ENCODE measurements at places on chromosomes 3 and 15.

DNA sequence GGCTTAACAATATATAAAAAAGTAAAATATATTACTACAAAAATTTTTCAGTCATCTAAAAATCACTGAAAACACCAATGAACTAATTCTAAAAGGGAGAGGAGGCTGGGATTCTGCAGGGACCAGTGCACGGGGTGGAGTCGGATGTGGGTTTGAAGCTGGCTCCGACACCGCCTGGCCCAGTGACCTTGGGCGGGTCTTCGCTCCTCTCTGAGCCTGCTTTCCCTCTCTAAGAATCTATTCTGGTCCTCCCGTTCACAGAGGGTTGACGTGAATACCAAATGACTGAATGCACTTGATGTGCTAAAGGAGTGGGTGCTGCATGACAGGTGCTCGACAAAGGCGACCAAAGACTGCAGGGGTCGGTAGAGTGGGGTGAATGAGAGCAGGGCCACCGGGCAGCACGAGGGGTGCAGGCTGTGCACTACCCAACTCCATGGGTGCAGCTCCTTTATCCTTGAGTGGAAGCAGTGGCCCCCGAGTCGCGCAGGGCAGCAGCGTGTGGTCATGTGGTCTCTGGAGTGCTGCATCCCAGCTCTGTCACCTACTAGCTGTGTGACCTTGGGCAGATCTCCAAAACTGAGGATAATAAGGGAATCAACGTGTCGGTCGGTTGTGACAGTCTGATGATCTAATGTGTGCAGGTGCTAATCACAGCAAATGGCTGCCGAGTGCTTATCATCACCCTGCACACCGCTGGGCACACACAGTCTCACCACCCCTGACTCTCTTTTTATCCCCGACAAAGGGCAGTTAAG is 8.6 kb upstream of the IQSEC1 start:
- DNase-seq, result no peak

GRCh38 chr3:150150633-150151032 is 179.9 kb upstream of the PFN2 start:
- no peak for DNase-seq

- no peak for DNase-seq
Observed at GRCh38 chr3:181568693-181569092, 143.0 kb upstream of the SOX2 start.

GRCh38 chr15:43769584-43770228 is 7.1 kb downstream of the ELL3 start:
- peak; percentile 69 for DNase-seq

GRCh38 chr3:105867712-105868430 is 941 bp downstream of the CBLB start:
- DNase-seq, result no peak

DNA sequence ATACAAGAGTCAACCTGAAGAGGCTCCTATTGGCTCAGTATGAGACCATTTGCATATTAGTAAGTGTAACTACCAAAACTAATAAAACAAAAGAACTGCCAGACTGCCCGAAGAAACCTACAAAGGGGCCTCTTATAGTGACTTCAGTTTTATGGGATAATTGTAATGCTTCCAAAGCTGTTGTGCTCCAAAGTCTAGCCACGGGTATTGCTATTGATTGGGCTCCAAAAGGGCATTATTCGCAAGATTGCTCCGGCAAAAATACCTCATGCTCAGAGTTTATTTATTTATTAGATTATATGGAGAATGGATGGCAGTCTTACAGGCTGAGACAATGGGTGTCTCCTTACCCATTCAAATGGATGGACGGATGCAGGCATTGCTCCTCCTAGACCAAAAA is 11.4 kb downstream of the RPL22L1 start:
- no peak for DNase-seq

DNA sequence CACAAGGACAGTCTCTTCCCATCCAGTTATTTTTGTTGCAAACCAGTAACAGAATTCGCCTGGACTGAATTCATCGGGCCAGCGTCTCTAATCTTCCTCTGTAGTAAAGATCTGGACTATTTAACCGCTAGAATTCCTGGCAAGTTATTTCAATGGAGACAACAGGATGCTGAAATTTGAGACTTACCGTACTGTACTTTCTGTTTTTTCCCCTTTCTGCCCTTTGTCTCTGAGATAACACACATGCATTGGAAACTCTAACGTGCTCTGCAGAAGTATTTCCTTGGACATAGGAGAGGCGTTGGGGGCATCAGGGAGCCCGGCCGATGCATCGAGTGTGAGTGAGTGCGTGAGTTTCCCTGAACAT is 61.5 kb downstream of the ASB7 start:
- DNase-seq, result no peak

GRCh38 chr15:42591238-42591934 is 16.0 kb downstream of the STARD9 start:
- no peak for DNase-seq

DNA sequence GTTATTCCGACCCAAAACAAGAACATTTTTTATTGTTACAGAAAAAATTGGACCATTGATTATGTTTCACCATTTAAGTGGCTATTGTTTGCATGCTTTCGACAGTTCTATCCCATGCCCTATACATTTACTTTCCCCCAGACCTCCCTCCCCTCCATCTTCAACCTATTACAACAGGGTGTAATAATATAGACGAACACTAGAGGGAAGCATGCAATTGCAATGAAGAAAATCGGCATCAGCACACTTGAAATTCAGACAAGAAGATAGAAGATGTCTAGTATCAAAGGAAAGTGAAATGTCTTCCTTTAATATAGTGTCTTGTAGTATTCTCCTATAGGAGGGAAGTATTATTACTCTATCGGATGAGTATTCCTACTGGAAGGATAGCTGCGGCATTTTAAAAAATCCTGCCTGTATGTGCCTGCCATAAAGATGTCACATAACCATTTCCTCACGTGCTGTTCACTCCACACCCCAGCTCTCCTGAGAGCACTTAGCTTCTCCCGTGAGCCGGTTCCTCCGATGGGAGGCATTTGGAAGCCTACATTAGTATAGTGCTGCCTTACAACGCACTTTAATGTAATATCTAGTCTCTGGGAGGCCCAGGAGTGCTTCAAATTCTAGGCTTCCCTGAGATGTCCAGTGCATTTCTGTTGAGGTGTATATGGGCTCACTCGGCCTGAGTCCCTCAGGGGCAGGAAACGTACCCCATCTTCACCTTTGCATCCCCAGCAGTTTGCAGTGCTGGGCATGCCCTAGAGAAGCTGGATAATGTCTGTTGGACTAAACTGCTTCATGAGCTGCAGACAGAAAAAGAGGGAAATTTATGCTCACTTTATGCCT is 17.8 kb upstream of the ERICH6 start:
- DNase-seq, result peak; percentile 77

DNA sequence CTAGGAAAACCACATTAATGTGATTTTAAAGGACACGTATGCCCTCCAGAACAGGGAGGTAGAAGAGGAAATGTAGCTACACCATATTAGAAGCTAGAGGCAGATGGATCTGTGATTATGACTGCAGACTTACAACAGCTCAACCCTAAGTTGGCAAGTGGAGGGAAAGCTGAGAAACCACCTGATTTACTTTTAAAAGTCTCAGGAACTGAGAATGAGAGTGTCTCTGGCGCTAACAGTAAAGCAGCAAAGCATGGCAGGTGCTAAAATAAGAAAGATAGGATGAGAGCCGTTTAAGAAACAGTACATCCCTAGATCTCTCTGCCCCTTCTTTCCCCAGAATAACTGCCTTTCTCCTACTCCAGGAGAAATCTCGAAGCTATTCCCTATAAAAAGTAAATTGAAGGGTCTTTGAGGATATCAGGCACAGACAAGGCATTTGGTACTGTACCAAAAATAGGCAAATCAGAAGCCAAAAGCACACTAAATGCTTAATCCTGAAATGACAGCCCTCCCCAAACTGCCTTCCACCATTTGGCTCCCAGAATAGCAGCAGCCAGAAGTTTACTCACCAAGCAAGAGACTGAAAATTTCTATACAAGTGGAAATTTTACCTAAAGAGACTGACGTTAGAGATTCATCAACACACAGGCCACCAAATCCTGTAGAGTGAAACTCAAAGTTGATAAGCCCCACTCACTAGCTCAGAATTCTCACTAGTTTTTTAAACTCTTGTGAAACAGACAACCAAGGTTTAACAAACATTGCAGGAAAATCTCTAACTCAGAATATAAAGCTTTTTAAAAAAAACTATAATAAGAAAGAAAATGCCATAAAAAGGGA is 34.3 kb upstream of the PARP14 start:
- DNase-seq, result no peak

DNA sequence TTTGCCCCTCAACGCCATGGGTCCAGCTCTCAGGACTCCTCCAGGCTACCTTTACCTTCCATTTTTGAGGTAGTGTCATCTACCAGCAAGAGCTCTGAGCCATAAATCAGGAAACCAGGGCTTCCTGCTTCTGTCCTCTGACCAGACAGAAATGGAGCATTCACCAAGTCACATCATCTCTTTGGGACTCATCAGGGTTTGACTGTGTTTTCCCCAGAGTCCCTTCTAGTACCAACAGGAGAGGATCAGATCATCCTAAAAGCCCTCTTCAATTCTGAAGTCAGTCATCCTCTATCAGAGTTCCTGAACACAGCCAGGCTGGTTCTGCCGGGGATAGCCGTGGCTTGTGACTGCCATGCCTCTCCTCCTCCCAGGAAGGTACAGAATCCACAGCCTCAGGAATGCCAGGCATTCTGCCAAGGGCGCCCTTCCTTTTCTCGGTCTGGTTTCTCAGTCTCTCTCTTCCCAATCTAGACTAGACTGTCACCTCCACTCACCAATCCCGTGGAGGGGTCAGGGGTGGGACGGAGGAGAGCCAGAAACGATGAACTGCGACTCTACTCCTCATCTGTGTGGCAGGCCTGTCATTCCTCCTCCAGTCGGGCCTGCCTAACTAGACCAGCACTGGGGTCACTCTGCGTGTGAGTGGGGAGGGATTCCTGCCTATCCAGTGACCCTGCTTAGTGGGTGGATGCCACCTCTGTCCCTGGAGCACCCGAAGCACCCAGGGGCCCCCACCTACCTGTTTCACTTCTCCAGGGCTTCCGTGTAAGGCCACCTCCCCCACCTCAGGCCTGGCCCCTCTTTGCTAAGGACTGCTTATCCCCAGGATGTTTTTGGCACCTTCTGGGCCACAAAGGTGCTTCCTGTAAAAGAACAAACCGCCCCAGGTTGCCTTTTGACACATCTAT is 30.9 kb downstream of the CCNL1 start:
- peak; percentile 16 for DNase-seq

- no peak for DNase-seq
Observed at GRCh38 chr15:41241221-41241964, 10.3 kb downstream of the CHP1 start.
